ENCODE measurements at places on chromosomes 12 and 14.
A peak's percentile ranks its signal among the peaks of the same experiment; 100 is the strongest.

GRCh38 chr12:26896913-26897312, 40.9 kb downstream of the INTS13 start:
- DNase-seq = no peak

GRCh38 chr14:45251912-45252311, 1.1 kb downstream of the MIS18BP1 start:
- DNase-seq = no peak

DNA sequence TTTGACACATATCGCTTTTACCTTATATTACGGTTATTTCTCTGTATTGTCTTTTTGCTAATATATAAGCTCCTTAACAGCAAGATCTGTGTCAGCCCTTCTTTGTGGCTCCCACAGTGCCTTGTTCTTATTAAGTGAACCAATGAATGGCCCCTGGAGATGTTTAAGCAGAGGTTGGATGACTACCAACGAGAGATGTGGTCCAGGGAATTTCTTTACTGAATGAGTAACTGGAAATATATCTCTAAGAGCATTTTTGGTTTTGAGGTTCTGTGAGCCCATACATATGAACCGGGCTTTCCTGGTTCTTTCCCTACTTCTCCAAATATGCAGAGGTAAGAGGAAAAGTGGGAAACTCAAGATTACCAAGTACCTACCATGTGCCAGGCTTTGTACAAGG, 23.5 kb downstream of the CALCOCO1 start:
- no peak for DNase-seq

GRCh38 chr12:111434680-111435338, 29.1 kb downstream of the SH2B3 start:
- DNase-seq = peak; percentile 73

DNA sequence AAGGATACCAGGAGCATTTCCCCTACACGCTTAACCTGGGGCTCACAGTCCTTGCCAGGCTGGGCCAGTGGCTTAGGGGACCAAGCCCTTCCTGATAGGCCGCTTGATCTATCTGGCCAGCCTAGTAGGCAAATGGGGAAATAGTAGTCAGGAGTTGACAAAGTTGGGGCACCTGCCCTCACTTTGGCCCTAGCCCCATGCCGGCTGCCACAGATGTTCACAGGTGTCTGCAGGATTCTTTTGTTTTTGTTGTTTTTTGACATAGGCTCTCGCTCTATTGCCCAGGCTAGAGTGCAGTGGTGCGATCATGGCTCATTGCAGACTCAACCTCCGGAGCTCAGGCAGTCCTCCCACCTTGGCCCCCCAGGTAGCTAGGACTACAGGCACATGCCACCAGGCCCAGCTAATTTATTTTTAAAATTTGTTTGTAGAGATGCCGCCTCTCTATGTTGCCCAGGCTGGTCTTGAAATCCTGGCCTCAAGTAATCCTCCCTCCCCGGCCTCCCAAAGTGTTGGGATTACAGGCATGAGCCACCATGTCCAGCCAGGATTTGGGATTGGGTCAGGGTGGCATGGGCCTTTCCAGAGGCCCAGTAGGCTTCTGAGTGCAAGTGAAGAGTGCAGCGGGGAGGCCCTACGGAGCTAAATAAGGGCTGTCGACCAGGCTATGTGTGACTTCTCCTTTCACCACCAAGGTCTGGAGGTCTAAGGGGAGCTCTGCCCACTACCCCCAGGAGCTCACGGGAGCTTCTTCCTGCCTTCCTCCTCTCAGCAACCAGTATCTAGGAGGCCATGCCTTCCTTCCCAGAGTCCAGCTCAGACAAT, 15.5 kb upstream of the HDAC7 start:
- no peak for DNase-seq

GRCh38 chr12:15690320-15690719, 98.9 kb downstream of the EPS8 start:
- no peak for DNase-seq

DNA sequence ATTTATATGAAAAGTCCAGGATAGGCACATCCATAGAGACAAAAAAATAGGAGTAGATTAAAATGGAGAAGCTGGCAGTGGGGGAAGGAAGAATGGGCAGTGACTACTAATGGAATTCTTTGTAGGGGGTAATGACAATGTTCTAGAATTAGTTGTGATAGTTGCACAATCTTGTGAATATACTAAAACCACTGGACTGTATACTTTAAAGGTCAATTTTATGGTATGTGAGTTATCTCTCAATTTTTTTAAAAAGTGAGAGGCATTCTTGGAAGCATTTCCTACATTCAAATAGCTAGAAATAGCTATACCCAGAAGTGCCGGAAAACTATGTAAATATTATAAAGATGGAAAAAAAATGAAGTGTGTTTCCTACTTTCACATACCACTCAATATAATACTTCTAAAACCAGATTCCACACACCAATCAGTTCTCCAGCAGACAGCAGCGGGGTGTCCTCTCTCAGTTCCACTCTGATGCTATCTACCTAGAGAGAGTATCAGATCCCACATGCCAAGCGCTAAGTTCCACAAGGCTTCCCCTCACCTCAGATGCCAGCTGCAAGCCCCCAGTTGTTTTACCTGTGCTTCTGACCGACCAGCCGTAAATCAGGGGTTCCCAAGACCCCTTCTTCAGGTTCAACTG, 41.7 kb upstream of the NID2 start:
- DNase-seq = no peak

- DNase-seq = no peak
These were observed 35.4 kb downstream of the ZDHHC17 start for GRCh38 chr12:76799362-76799761.

DNA sequence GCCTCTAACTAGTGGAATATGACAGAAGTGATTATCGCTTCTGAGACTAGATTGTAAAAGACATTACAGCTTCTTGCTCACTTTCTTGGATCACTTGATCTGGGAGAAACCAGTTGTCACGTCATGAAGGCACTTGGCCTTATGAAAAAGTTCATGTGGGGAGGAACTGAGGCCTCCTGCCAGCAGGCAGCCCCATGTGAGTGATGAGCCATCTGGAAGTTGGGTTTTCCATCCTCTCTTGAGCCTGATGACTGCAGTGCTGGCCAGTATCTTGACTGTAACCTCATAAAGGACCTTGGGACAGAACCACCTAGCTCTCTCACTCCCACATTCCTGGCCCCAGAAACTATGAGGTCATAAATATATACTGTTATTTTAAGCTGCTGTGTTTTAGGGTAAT, 28.0 kb downstream of the TTLL5 start:
- DNase-seq = no peak

DNA sequence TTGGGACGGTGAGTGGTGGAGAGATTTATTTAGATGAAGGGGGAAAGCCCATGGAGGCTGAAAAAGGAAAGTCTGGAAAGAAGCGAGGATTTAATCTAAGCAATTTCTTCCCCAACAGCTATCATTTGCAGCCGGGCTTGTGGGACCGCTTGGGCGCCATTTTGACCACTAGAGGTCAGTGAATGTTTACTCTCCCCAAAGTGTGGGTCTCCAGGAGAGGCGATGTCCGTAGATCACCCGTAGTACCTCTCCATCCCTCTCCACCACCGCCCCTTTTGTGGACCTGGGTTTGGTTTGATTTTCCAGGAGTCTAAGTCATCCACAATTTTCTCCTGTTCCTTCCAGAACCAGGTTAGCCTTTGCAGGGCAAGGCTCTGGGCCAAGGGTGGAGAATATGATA, 91.2 kb upstream of the PARP11 start:
- DNase-seq = no peak

DNA sequence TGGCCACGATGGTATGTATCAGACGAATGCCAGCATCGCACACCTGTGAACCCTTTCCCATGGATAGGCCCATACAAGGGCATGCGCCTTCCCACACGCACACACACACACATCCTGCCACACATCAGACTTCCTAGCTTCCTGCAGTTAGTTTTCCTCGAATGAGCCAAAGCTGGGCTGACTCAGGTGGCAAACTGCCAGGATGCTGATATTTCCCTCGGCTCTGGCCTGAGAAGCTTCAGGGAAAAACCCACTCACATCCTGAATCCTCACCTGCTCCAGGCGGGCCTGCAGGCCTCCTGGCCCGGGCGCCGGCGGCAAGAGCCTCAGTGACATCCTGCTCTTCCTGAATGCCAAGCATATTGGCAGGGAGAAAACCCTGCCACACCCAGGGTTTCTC, 22.4 kb downstream of the CALM1 start:
- DNase-seq = no peak

DNA sequence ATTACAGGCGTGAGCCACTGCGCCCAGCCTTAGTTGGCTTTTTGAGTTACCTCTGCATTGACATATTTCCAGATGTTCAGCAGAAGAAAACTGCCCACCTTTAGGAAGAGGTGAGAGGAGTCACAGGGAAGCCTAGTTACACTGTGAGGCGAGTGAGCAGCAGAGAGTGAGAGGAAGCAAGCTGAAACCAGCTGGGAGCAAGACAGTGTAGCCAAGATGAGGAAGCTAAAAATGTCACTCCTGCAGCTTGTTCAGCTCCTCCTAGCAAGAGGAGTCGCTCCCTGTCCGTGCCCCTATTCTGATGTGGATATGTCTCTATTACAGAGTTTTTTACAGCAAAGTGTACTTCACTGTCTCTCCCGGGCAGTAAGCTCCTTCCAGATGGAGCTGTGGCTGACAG, 127.6 kb downstream of the GXYLT1 start:
- no peak for DNase-seq

GRCh38 chr12:130170611-130171010, 8.3 kb downstream of the FZD10 start:
- DNase-seq = no peak

GRCh38 chr12:108211157-108211556, 82.1 kb downstream of the WSCD2 start:
- DNase-seq = no peak

GRCh38 chr14:26702721-26703230, 104.9 kb upstream of the NOVA1 start:
- DNase-seq = no peak

DNA sequence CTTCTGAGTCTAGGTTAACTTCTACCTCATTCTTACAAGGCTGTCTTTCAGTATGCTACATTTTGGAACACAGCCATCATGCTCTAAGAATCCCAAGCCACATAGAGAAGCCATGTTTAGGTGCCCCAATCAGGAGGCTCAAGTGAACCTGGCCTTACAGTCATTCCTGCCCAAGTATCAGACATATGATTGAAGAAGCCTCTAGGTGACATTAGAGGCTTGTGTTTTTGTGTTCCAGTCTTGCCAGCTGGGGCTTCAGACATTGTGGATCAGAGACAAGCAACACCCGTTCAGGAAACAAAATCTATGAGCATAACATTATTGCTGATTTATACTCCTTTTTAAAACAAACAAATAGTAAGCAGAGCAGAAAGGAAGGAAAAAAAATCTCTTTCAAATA, 8.1 kb upstream of the SLC16A7 start:
- no peak for DNase-seq

GRCh38 chr12:80648881-80649280, 58.6 kb upstream of the MYF6 start:
- DNase-seq = no peak

GRCh38 chr12:53052419-53053217, 2.8 kb downstream of the TNS2 start:
- DNase-seq = peak; percentile 61

DNA sequence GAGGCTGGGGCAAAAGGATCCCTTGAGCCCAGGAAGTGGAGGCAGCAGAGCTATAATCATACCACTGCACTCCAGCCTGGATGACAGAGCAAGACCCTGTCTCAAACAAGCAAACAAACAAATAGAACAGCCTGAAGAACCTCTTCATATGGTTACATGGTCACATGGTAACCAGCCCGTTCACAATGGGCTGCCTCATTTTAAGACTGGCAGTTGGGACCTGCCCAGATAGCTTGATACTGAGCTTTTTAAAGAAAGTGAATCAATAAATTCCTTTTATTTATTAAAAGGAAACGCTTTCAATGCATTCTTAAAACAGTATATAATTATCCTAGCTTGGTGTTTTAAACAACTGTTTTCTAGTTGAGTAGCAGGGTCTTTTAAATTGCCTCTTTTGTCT, 10.5 kb downstream of the MLXIP start:
- no peak for DNase-seq

- DNase-seq = no peak
These were observed 41.5 kb upstream of the LRTM2 start for GRCh38 chr12:1778911-1779310.

- no peak for DNase-seq
These were observed 15.8 kb downstream of the ATP5MC2 start for GRCh38 chr12:53660041-53660440.

DNA sequence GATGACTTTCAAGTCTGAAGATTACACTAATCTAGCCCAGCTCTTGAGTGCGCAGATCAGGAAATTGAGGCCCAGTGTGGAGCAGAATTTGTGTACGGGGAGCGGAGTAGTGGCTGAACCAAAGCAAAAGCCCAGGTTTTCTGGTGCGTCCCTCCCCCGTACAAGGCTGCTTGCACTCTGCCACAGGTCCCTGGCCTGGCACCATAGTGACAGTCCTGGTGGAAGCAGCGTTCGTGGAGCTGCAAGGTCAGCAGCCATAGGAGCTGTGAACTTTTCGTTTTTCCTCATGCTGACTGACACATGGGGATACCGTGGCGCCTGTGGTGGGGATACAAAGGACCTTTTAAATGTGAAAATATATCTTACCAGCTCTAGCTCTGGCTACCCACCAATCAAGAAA, 1.7 kb downstream of the EVL start:
- DNase-seq = no peak

GRCh38 chr12:65637774-65638173, 186.5 kb upstream of the HMGA2 start:
- DNase-seq = no peak

GRCh38 chr12:126742241-126742641, 1524.7 kb upstream of the TMEM132C start:
- no peak for DNase-seq

GRCh38 chr12:26434299-26435068, 239.1 kb downstream of the SSPN start:
- DNase-seq = peak; percentile 58

Measured in NCI-H774 (cell line).